Calu3 (cell line): ENCODE measurements at places on chromosomes 13 and 19. TPM values are rescaled to one million over a fixed set of nuclear protein-coding genes. Genes with fewer than 3 reads are reported as not detected.

Gene CDX2
- total RNA-seq = 1.0 TPM in 1 of 2 replicates, not detected in the other

Gene GPR183
- total RNA-seq = not detected in 2 replicates

Gene PTGIR
- total RNA-seq = not detected in 2 replicates

Gene CYP2A6
- not detected in 2 replicates for total RNA-seq

Gene USE1
- total RNA-seq = 10.7 and 11.8 TPM in 2 replicates

Gene OR10H1
- total RNA-seq = 4.4 and 4.9 TPM in 2 replicates

Gene FAAP24
- 7.3 and 8.4 TPM in 2 replicates for total RNA-seq

Gene INSL3
- not detected in 2 replicates for total RNA-seq

Gene FPR3
- total RNA-seq = not detected in 2 replicates

Gene SIAH3
- total RNA-seq = not detected in 2 replicates

Gene NKPD1
- total RNA-seq = 0.64 TPM in 2 replicates

Gene CLDN10
- 46.8 and 55.0 TPM in 2 replicates for total RNA-seq

Gene C19orf73
- total RNA-seq = 1.9 and 2.0 TPM in 2 replicates

Gene PDCD2L
- total RNA-seq = 29.3 and 35.7 TPM in 2 replicates

Gene LILRA5
- total RNA-seq = not detected in 2 replicates

Gene FCAR
- not detected in 2 replicates for total RNA-seq

Gene ZNF284
- 4.7 and 5.6 TPM in 2 replicates for total RNA-seq

Gene FGF21
- total RNA-seq = not detected in 2 replicates

Gene CYP4F2
- total RNA-seq = 0.22 TPM in 1 of 2 replicates, not detected in the other

Gene GIPR
- 6.9 TPM in 2 replicates for total RNA-seq

Gene KLK12
- total RNA-seq = not detected in 2 replicates

Gene MFSD12
- 95.2 and 105 TPM in 2 replicates for total RNA-seq

Gene SIGLEC5
- not detected in 2 replicates for total RNA-seq

Gene CADM4
- 14.5 and 17.5 TPM in 2 replicates for total RNA-seq

Gene ZNF579
- total RNA-seq = 29.8 and 33.4 TPM in 2 replicates

Gene CALR
- total RNA-seq = 680 and 718 TPM in 2 replicates

Gene C1QTNF9
- total RNA-seq = not detected in 2 replicates
